ENCODE measurements at places on chromosomes 13 and 19. TPM values are rescaled to one million over a fixed set of nuclear protein-coding genes. Genes with fewer than 3 reads are reported as not detected.
A peak's percentile ranks its signal among the peaks of the same experiment; 100 is the strongest.

DNA sequence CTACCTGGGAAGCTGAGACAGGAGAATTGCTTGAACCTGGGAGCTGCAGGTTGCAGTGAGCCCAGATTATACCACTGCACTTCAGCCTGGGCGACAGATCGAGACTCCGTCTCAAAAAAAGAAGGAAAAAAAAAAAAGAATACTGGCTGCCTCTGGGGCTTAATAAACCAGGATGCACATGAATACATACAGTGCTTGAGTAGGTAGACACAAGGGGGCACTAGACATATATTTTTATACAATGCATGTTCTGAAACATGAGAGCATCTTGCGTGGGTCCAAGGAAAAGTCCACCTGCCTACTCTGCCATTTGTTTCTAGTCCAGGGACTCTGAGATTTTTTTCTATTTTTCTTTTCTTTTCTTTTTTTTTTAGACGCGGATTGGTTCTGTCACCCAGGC, 31.2 kb downstream of the KEAP1 start:
- no peak overlapping the region for H3K27ac ChIP-seq
- no peaks in the 10 kb centered on the region for H3K27me3 ChIP-seq
- no peak overlapping the region for H3K4me3 ChIP-seq
- DNase-seq, result peak; percentile 47
- H3K4me1 ChIP-seq, result no peaks in the 10 kb centered on the region
- peaks cover 3% of the 10 kb centered on the region for H3K36me3 ChIP-seq

- no peak overlapping the region for H3K27ac ChIP-seq
- no peak for DNase-seq
Measured at GRCh38 chr13:43763143-43763759, 23.5 kb downstream of the ENOX1 start.

DNA sequence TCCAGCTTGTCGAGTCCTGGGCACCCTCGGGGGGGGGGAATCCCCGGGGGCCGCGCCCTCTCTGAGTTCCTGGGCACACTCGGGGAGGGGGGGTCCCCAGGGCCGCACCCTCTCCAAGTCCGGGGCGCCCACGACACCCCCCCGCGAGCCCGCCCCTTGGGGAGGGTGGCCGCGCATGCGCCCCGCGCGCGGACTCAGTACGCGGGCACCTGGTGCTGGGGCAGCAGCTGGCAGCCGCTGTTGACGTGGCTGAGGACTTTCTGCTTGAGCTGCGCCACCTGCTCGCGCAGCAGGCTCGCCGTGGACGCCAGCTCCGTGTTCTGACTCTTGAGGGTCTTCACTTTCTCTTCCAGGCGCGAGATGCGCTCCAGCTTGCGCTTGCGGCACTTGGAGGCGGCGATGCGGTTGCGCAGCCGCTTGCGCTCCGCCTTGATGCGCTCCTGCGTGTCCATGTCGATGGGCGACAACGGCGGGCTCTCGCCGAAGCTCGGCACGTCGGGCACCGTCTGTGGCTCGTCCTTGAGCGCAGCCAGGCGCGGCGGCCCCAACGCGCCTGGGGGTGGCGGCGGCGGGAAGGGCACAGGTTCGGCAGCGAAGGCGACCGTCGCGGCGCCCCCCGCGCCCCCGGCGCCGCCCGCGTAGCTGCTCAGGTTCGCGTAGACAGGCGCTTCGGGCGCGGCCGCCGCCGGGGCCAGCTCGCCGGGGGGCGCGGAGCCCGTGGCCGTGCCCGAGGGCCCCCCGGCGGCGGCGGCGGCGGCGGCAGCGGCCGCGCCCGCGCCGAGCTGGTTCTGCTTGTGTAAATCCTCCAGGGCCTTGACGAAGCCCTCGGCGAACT, 958 bp downstream of the JUND start:
- H3K27ac ChIP-seq, result peak overlapping the region; percentile 100
- H3K27me3 ChIP-seq, result no peaks in the 10 kb centered on the region
- peaks cover 18% of the 10 kb centered on the region for H3K4me1 ChIP-seq
- DNase-seq, result peak; percentile 69

GRCh38 chr19:49570138-49570856, 10.1 kb downstream of the NOSIP start:
- DNase-seq, result peak; percentile 84
- no peaks in the 10 kb centered on the region for H3K27me3 ChIP-seq
- no peak overlapping the region for H3K27ac ChIP-seq
- no peak overlapping the region for H3K4me3 ChIP-seq
- H3K36me3 ChIP-seq, result peaks cover 10% of the 10 kb centered on the region

- H3K36me3 ChIP-seq, result no peaks in the 10 kb centered on the region
- no peak for DNase-seq
- H3K27ac ChIP-seq, result no peak overlapping the region
- no peaks in the 10 kb centered on the region for H3K4me1 ChIP-seq
- H3K4me3 ChIP-seq, result no peak overlapping the region
Measured at GRCh38 chr13:59490651-59491050, 673.1 kb downstream of the DIAPH3 start.

- H3K4me3 ChIP-seq, result no peak overlapping the region
- H3K36me3 ChIP-seq, result no peaks in the 10 kb centered on the region
- H3K27ac ChIP-seq, result no peak overlapping the region
- H3K4me1 ChIP-seq, result no peaks in the 10 kb centered on the region
- H3K27me3 ChIP-seq, result no peaks in the 10 kb centered on the region
- no peak for DNase-seq
Measured at GRCh38 chr19:5192568-5192967, 148.0 kb downstream of the PTPRS start.

DNA sequence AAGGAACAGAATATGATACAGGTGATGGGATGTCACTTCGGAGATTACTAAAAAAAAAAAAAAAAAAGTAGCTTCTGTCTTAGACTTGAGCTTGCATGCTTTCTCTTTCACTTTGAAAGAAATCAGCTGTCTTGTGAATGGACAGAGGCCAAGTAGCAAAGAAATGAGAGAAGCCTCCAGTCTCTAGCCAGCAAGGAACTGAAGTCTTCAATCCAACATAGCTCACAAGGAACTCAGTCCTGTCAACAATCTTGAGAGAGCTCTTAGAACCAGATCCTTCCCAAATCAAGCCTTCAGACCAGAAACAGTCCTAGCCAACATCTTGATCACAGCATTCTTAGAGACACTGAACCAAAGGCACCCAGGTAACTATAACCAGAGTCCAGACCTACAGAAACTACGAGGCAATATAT, 7.7 kb downstream of the N4BP2L2 start:
- H3K27ac ChIP-seq, result peak overlapping the region; percentile 46
- peak; percentile 83 for DNase-seq
- H3K27me3 ChIP-seq, result no peaks in the 10 kb centered on the region
- peaks cover 8% of the 10 kb centered on the region for H3K4me1 ChIP-seq
- peaks cover 5% of the 10 kb centered on the region for H3K36me3 ChIP-seq

DNA sequence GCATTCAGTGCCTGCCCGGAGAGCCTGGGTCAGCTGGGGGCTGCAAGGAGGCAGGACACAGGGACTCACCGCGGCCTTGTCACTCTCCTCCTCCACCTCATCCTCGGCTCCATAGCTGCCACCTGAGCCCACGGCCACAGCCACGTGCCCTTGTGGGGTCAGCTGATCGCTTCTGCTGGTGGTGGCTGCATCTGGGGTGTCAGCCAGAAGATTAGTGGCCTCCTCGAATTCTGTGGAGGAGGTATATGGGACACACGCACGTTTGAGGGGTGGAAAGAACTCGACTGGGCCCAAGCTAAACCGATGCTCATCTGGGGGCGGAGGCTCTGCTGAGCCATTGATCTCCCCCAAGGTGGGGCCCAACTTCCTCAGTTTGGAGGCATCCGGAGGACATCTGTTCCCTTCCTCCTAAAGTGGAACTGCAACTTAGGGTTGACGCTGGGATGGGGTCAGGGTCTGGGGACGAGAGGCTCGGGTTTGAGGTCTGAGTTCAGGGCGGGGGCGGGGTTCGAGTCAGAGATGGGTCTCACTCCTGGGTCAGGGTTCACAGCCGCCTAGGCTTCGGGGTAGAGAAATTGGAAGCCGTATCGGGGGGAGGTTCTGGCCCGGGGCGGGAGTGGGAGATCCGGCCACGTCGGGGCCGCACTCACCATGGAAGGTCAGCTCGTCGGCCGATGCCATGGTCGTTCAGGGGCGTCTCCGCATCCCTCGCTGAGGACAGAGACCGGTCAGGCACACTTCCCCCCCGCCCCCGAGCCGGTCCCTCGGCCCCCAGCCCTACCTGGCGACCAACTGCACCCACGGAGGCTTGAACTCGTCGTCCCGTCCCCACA, 493 bp downstream of the YIPF2 start:
- DNase-seq, result no peak
- H3K4me3 ChIP-seq, result peak overlapping the region; percentile 86
- peaks cover 12% of the 10 kb centered on the region for H3K4me1 ChIP-seq
- peak overlapping the region; percentile 68 for H3K27ac ChIP-seq
- H3K27me3 ChIP-seq, result no peaks in the 10 kb centered on the region
- H3K36me3 ChIP-seq, result peaks cover 32% of the 10 kb centered on the region

ZNF665 gene
- 3.0 TPM for total RNA-seq

OR10H2 gene
- total RNA-seq, result not detected

MYO16 gene
- total RNA-seq, result under 0.01 TPM

CYP4F8 gene
- not detected for total RNA-seq

ZNF829 gene
- 3.3 TPM for total RNA-seq

VSTM2B gene
- total RNA-seq, result not detected

CATSPERD gene
- total RNA-seq, result not detected
